ENCODE measurements at places on chromosomes 6 and 20.

GRCh38 chr6:70849348-70850069 is 107.4 kb downstream of the B3GAT2 start:
- no peak for DNase-seq

- DNase-seq, result no peak
Observed at GRCh38 chr6:85278466-85279035, 171.3 kb upstream of the NT5E start.

- no peak for DNase-seq
Observed at GRCh38 chr6:134166511-134167261, 114.3 kb upstream of the SLC2A12 start.

DNA sequence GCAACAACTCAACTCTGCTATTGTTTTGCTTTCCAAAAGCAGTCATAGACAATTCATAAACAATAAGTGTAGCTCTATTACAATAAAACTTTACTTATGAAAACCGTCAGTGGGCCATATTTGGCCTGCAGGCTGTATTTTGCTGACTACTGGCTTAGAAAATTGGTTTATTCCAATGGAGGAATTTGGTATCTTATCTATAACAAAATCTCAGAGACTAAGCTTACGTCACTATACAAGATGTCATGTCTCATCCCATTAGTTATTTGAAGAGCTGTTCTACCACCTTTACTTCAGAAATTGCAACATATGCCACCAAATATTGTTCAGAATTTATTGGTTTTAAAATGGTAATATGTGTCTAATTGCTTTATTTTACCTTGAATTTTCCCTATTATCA is 436.9 kb downstream of the HTR1B start:
- DNase-seq, result no peak

- no peak for DNase-seq
Observed at GRCh38 chr6:110358553-110359160, 508 bp upstream of the METTL24 start.

DNA sequence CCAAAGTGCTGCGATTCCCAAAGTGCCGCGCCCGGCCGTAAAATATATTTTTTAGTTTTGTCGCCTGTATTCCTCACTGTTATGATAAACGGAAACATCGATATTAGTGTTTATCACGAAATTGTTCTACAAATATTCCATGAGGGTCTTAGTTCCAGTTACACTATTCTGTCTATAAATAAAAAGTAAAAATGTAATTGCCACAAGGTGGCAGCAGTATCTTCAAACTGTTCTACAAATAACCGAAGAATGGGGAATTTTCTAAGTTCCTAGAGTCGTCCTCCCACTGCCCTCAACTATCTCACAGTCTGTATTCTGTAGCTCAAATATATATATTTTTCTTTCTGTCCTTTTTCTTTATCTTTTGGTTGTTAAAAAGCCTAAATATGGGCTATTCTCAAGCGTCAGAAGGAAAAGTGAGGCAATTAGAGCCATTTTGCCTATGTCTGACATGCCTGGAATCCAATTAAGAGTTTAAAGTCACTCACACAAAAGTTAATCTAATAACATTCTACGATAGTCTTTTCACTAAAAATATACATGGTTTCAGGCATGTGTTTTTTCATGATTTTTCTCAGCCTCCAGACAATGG is 14.2 kb upstream of the FAM162B start:
- DNase-seq, result no peak

DNA sequence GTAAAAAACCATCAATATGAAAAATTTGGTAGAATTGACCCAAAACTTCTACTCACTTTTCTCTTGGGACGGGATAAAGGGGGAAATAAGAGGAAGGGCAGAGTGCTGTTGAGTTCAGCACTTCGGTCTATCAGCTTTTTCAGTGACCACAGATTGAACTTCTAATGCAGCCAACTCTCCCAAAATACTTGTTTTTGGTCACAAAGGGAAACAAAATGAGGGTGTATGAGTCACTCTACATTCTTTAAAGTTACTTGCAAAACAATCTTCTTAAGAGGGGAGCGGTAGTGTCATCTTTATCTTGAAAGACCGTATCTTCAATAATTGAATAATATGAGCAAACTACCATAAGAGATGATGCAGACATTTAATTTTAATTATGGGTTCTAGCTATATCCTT is 661.3 kb downstream of the CD109 start:
- no peak for DNase-seq

GRCh38 chr6:68196645-68197044 is 438.4 kb upstream of the ADGRB3 start:
- no peak for DNase-seq

- DNase-seq, result no peak
Observed at GRCh38 chr6:134315974-134316441, 1.9 kb downstream of the SGK1 start.

GRCh38 chr20:60410618-60411264 is 452.5 kb downstream of the CDH26 start:
- no peak for DNase-seq

DNA sequence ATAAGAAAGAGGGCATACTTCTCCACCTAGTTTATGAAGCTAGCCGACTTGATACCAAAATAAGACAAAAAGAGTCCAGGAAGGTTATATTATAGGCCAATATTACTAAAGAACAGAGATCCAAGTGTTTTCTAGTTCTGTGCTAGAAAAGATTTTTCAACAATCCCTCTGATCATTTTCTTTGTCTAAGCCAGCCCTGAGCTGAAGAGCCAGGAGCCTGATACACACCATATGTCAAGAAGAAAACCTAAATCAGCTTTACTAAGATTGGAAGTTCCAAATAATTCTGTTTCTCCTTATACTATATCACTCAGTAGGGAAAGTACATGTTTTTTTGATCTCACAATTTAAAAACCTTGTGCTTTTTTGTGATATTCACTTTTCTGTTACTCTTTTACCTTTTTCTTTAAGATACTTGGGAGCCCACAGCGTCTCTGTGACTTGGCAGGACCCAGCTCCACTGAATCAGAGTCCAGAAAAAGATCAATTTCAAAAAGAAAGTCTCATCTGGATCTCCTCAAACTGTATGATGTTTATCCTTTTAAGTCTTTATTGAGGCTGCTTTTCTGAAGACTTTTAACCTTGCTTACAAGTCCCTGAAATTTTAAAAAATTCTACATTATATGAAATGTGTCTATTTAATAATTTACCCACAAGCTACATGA is 43.0 kb upstream of the PBOV1 start:
- no peak for DNase-seq

GRCh38 chr6:55023230-55023629 is 151.1 kb upstream of the HCRTR2 start:
- no peak for DNase-seq

DNA sequence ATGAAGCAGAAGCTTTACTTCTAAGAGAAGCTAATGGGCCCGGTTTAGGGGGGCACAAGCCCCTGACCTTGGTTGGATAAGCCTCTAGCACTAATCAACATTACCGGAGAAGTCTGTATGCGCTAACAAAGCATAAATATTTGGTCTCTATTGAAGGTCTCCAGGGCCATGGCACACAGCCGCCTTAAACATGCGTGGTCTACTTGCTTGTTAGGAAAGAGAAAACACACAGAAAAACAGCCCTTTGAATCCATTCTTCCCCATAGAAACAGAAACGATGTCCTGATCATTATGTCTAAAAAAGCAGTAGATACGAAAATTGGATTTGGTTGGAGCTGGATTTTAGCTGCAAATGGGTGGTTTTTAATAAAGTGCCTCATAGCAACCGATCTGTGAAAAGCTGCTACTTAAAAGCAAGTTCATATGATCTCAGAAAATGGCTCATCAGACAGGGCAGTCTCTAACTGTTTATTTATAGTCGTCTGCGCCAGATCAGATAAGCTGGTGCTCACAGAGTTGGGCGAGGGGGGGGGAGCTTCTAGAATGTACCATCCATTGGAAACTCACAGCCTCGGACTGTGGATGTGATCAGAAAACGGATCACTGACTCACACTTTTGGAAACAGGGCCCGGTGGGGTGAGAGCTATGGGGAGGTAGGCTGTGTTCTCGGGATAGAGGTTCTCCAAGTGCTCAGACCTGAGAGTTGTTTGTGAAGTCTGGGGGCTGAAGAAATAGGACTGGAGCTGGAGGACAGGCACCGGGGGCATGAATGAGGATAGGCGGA is 35.3 kb upstream of the APCDD1L start:
- no peak for DNase-seq

DNA sequence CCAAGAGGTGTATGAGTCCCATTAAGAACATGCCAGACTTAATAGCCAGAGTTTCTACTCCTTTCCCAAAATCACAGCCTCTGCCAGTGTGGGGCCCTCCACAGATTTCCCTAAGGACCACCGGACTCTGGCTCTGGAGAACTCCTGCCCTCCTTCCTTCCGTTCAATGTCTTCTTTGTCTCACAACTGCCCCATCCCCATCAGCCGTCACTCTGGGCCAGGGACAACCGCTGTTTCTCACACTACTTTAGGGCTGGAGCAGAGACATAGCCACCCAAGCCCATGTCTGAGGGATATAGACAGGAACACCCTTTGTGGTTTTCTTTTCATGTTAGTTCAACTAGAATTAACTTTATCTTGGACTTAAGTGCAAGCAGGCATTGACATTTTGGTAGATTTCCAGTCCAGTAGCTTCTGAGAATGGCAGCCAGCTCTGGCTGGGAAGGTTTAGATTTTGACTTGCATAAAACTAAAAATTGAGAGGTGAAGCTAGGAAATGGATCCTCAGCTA is 6.7 kb upstream of the ACSS1 start:
- no peak for DNase-seq

- DNase-seq, result no peak
Observed at GRCh38 chr6:90412538-90413369, 116.1 kb upstream of the BACH2 start.

GRCh38 chr6:105616521-105616920 is 213.6 kb upstream of the PREP start:
- DNase-seq, result no peak

- DNase-seq, result no peak
Observed at GRCh38 chr6:114142258-114142657, 171.3 kb upstream of the HDAC2 start.

- no peak for DNase-seq
Observed at GRCh38 chr6:5103250-5103649, 18.1 kb downstream of the PPP1R3G start.

DNA sequence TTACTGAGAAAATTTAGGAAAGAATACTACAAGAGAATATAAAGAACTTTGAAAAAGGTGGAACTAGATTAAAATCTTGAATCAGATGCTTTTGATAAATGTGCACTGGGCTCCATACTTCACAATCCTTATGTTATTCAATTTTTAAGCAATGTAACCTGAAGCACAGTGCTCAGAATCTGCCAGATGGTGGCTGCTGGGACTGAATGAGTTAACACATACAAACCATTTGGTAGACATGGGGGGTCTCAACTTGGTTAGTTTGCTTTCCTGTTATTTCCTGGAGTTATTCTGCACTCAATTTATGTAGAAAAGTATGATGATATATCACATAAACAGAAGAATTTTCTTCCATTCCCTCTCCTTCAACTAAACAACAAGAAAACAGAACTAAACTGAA is 326.5 kb downstream of the RNGTT start:
- no peak for DNase-seq

GRCh38 chr20:45341939-45342854 is 6.0 kb downstream of the SDC4 start:
- no peak for DNase-seq

GRCh38 chr6:88588938-88589337 is 374.5 kb downstream of the RNGTT start:
- DNase-seq, result no peak

DNA sequence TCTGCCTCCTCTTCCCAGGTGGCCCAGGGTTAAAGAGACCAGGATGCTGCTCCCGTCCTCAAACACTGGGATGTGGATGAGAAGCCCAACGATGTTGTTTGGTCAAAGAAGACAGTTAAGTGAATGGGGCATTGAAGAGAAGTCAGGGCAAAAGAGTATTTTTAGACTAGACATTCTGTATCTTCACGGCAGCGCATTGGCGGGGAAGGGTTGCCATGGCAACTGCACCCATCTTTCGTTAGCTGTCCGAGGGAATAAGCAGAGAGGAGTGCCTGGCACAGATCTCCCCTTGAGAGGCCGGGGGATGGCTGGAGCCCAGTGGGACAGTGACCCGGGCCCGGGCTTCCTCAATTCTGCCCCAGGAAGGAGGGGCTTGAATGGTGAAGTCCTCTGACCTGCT is 56.4 kb upstream of the GPR31 start:
- DNase-seq, result no peak

- no peak for DNase-seq
Observed at GRCh38 chr20:51801122-51801822, 1.0 kb downstream of the SALL4 start.

- no peak for DNase-seq
Observed at GRCh38 chr6:89927791-89928550, 33.7 kb downstream of the GJA10 start.

GRCh38 chr6:129499843-129500219 is 210.1 kb downstream of the ARHGAP18 start:
- no peak for DNase-seq

- DNase-seq, result no peak
Observed at GRCh38 chr6:101380897-101381630, 12.4 kb upstream of the GRIK2 start.

DNA sequence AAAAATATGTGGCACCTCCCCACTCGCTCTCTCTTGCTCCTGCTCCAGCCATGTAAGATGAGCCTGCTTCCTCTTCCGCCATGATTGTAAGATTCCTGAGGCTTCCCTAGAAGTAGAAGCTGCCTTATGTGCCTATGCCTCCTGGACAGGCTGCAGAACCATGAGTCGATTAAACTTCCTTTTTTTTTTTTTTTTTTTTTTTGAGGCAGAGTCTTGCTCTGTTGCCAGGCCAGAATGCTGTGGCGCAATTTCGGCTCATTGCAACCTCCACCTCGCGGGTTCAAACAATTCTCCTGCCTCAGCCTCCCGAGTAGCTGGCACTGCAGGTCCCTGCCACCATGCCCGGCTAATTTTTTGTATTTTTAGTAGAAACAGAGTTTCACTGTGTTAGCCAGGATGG is 112.5 kb downstream of the FAM217A start:
- DNase-seq, result no peak

GRCh38 chr20:35491823-35492222 is 36.4 kb downstream of the CEP250 start:
- DNase-seq, result no peak

DNA sequence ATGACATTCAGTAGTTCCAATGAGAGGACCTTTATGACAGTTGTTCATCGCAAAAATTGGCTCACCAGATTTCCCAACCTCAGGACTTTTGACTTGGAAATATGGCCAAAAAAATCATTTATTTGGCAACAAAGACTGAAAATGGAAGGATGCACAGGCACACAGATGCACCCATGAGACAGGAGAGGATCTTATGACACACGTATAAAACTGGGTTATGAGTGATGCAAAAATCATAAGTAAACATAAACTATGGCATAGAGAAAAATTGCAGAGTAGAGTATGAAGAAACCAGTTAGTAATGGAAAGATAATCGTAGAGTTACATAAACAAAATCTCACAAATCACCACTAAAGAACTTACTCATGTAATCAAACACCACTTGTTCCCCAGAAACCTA is 546.9 kb downstream of the ADGRB3 start:
- DNase-seq, result no peak

- no peak for DNase-seq
Observed at GRCh38 chr20:3660262-3661059, 2.7 kb downstream of the GFRA4 start.

GRCh38 chr20:37202267-37202943 is 23.1 kb upstream of the MROH8 start:
- no peak for DNase-seq
